Cardiac fibroblast (primary cell): ENCODE measurements at places on chromosomes 7 and 10.

DNA sequence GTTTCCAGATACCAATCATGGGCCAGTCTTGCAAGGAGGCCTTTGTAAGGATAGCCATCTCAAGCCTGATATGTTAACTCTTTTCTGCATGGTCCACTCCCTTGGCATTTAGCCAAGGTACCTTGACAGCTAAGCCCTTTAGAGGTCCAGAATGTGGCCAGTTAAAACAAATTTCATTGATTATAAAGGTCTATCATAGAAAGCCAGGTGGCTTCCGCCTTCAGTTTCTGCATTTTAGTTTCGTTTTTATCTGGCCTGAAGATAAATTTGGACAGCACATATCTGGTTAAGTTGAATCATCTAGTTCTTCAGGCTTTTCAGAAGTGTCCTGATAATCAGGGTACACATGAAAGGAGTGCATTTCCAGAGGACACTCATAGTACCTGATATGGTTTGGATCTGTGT, 30.7 kb downstream of the ANKIB1 start:
- DNase-seq = no peak

GRCh38 chr10:80713398-80713928, 175.8 kb downstream of the SH2D4B start:
- DNase-seq = no peak

- DNase-seq = no peak
Measured at GRCh38 chr7:98256431-98256830, 4.4 kb upstream of the TECPR1 start.

DNA sequence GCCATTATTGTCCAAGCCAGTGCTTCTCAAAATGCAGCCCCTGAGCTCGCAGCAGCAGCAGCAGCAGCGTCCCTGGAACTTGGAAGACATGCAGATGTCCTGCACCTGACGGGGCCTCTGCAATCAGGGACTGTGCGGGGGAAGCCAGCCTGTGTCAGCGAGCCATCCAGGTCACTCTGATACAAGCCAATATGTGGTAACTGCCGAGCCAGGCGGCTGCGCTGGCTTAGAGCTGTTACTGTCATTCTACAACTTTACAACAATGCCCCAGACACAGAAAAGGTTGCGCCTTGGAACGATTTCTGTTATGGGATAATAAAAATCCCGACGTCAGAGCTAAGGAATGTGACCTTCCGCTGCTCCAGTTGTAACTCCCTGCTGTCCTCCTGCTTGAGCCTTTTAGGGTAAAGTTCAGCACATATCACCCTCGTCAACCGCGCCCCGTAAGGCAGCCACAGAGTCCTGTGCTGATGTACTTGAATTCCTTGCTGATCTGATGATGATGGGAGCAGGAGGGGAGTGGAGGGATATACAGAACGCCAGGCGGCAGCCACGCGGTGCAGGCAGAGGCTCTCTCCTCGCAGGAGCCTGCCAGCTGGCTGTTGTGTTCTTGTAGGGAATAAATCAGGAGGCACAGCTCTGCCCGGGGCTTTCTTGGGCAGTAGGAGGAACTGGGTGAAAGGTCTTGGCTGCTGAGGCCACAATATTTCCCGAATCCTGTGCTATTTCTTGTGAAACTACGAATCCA, 20.0 kb upstream of the CRYGN start:
- DNase-seq = peak; percentile 98

- DNase-seq = no peak
Measured at GRCh38 chr7:157006829-157007469, 3.5 kb downstream of the MNX1 start.

- no peak for DNase-seq
Measured at GRCh38 chr7:106979551-106980357, 64.8 kb upstream of the PRKAR2B start.

GRCh38 chr7:92750946-92751345, 85.4 kb downstream of the CDK6 start:
- no peak for DNase-seq

DNA sequence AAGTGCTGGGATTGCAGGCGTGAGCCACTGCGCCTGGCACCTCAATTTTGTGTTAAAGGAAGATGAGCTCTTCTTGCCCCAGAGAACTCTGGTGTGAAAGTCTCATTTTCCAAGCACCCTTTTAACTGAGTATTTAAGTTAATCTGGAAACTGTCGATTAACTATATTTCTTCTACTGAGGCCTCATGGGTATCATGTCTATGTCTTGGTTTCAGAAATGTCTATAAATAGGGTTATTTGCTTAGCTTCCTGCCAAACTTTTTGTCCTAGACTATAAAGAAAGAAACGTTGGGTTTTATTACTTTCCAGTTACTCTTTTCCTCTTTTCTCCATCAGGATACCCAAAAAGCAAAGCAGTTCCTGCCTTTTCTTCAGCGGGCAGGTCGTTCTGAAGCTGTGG, 102.4 kb downstream of the LRRC4 start:
- no peak for DNase-seq

DNA sequence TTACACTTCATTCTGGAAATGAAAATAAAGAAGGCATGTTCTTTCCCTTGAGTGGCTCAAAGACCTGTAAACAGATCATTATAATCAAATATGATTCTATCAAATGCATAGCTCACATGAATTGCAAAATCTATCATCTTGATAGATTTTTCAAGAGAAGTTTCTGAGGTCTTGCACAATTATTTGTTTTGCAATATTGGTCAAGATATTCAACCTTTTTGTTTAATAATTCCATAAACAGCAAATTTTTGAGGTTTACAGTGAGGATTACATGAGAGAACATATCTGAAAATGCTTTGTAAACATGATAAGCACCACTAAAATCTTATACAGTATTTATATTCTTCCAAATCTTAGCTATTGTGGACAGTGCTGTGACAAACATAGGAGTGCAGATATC, 160.8 kb downstream of the HDAC9 start:
- DNase-seq = no peak

DNA sequence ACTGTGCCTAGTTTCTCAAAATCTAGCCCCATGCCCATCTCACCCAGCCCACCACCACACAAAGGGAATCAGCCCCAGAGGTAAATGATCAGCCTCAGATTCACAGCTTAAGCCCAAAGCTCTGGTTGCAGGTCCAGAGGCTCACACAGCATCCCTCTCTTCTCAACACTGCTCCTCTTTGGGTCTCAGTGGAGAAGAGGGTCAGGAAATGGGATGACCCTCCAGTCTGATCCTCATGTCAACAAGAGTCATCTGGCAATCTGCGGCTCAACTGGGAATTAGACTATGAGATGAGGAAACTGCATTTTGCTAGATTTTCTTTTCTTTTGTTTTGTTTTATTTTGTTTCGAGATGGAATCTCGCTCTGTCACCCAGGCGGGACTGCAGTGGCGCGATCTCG, 126.2 kb upstream of the PDLIM1 start:
- DNase-seq = no peak

DNA sequence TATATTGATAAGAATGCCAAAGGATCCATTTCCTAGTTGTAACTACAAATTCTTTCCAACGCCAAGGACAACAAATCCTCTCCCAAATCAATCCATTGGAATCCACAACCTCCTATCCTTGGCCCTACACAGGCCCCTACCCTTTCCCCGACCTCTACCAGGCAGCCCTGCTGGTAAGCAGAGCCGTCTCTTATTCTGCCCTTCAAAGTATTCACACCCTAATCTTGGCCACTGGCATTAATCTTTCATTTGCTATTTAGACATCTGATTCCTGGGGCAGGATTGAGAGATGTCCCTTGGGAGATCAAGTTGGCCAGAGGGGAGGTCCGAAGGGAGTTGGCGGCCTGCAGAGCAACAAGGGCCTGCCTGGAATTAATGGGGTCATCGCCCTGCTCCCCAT, 161.4 kb downstream of the PLXNA4 start:
- no peak for DNase-seq

GRCh38 chr10:124294811-124295770, 123.6 kb downstream of the OAT start:
- DNase-seq = no peak

- DNase-seq = no peak
Measured at GRCh38 chr7:90165724-90166123, 11.5 kb downstream of the STEAP1 start.

GRCh38 chr10:29415876-29416275, 127.0 kb downstream of the LYZL1 start:
- DNase-seq = peak; percentile 37

DNA sequence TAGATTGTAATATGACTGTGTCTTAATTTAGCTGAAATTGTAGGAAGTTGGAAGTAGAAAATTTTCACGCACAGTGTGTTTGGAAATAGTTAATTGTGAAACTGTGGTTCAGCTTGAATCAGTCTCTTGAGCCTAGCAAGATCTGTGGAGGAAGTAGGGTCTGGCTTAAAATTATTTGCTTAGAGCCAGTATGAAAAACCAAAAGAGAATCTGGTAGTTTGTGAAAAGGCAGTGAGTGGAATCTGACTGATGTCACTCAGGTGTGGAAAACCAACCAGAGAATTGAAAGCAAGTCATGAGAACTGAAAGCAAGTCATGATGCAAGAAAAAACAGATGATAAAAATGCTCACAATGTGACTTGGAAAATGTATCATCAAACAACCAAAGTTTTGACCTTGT, 11.5 kb downstream of the LIPJ start:
- DNase-seq = no peak

DNA sequence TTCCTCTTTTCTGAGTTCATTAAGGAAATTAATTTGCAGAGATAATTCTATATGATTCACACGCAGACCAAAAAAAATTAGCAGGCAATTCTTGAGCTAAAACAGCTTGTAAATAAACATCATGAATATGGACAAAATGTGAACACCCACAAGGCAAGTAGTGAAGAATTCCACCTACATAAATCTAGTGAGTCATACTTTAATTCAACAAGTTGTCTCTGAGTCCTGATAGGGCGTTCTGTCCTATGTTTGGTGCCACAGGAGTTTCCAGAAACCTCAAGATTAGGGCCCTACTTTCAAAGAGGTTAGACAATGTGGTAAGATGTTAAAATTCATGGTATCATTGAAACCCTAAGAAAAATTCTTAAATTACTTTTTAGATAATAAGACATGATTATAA, 122.3 kb downstream of the SGMS1 start:
- DNase-seq = peak; percentile 44
